ENCODE measurements at places on chromosomes 2 and 18. TPM values are rescaled to one million over a fixed set of nuclear protein-coding genes. Genes with fewer than 3 reads are reported as not detected.

SERPINB4 gene
- 0.15 TPM for total RNA-seq

SOX11 gene
- not detected for total RNA-seq

PRKAG3 gene
- not detected for total RNA-seq

GALNT3 gene
- not detected for total RNA-seq

STRN gene
- 10.9 TPM for total RNA-seq

TRABD2A gene
- 12.8 TPM for total RNA-seq

All from A549 treated with Hydrocortisone at 1 μM for 4 hours (cell line).